SK-N-SH (cell line): ENCODE measurements at places on chromosomes 1 and 21. TPM values are rescaled to one million over a fixed set of nuclear protein-coding genes. Genes with fewer than 3 reads are reported as not detected.

AKR7A3 gene
- 0.38 and 0.54 TPM in 2 replicates for polyA plus RNA-seq

ANKRD35 gene
- 0.05 and 0.08 TPM in 2 replicates for polyA plus RNA-seq

CATSPERE gene
- polyA plus RNA-seq, result 0.30 and 0.54 TPM in 2 replicates

KCNH1 gene
- polyA plus RNA-seq, result 0.08 and 0.26 TPM in 2 replicates

ARHGEF16 gene
- polyA plus RNA-seq, result 0.10 and 0.18 TPM in 2 replicates

LCE1A gene
- polyA plus RNA-seq, result not detected in 2 replicates

HPDL gene
- polyA plus RNA-seq, result 0.19 and 0.25 TPM in 2 replicates

DNA sequence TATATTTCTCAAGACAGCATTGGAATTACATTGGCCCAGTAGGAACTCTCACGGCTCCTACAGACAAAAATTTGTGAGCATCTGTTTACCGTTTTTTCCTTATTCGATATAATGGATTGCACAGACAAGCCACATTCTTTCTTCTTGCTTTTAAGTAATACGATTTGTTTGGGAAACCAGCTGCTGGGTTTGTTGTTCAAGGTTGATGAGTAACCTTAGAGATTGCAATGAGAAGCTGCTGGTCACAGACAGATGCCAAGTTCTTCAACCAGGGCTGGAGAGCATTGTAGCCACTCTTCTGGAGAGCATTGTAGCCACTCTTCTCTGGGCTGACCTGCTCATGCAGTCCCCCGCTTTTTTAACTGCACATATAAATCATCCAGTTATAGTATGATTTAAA is 1.4 kb upstream of the MIA3 start:
- H3K4me3 ChIP-seq, result no peak overlapping the region
- 0 out of 2 replicates have a peak, but pooled peaks cover 5% of the 10 kb centered on the region for H3K4me1 ChIP-seq
- DNase-seq, result no peak
- H3K27ac ChIP-seq, result no peak overlapping the region

- no peaks in the 10 kb centered on the region for H3K36me3 ChIP-seq
- no peaks in the 10 kb centered on the region for H3K27me3 ChIP-seq
- peaks cover 18% of the 10 kb centered on the region for H3K4me1 ChIP-seq
- no peak for DNase-seq
- no peak overlapping the region for H3K4me3 ChIP-seq
Measured at GRCh38 chr1:117814856-117815797, 114.3 kb downstream of the GDAP2 start.

- DNase-seq, result no peak
- H3K27me3 ChIP-seq, result 0 out of 2 replicates have a peak, but pooled peaks cover 4% of the 10 kb centered on the region
- H3K4me1 ChIP-seq, result no peaks in the 10 kb centered on the region
- H3K4me3 ChIP-seq, result no peak overlapping the region
- H3K27ac ChIP-seq, result no peak overlapping the region
Measured at GRCh38 chr21:14312871-14313270, 70.1 kb downstream of the HSPA13 start.

GRCh38 chr1:179310721-179311120 is 17.1 kb downstream of the SOAT1 start:
- H3K27me3 ChIP-seq, result no peaks in the 10 kb centered on the region
- H3K4me1 ChIP-seq, result no peaks in the 10 kb centered on the region

DNA sequence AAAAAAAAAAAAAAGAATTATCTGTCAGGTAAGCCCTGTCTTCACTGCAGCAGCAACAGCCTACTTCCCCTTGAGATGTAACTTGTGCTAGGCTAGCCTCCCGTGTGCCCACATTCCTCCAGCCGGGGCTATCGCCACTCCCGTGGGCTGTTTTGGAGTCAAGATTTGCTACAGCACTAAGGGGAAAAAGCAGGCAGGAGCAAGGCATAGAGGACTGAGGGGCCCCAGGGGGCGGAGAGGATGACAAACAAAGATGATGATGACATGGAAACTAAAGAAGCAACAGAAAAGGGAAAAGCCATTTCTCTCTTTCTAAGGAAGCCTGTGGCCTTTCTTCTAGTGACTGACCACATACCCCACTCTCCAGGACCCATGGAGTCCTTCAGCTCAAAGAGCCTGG is 1.9 kb downstream of the TNFAIP8L2 start:
- peaks cover 40% of the 10 kb centered on the region for H3K36me3 ChIP-seq
- no peak overlapping the region for H3K27ac ChIP-seq
- DNase-seq, result no peak
- no peaks in the 10 kb centered on the region for H3K4me1 ChIP-seq
- H3K4me3 ChIP-seq, result no peak overlapping the region

DNA sequence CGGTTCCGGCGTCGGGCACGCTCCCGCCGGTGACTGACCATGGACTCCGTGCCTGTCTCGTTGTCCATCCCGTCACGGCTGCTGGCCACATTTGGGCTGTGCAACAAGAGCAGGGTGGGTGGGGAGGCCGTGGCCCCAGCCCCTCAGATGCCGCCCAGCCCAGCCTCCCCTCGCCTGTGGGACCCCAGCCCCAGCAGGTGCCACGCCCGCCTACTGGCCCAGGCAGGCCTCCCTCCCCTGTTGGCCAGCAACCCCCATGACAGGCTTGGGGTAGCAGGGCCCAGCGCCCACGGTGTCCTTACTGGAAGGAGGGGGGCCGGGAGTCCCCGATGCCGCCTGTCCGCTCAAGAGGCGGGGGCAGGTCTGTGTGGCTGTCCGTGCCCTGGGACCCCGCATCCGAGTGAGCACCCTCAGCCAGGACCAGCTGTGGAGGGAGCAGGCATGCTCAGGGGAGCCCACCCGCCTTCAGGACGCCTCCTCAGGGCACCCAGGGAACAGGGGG is 7.1 kb downstream of the DVL1 start:
- DNase-seq, result no peak
- H3K4me3 ChIP-seq, result no peak overlapping the region
- peaks cover 15% of the 10 kb centered on the region; the same call in 1 of the 2 replicates for H3K36me3 ChIP-seq
- H3K27me3 ChIP-seq, result no peaks in the 10 kb centered on the region
- H3K27ac ChIP-seq, result no peak overlapping the region
- H3K4me1 ChIP-seq, result no peaks in the 10 kb centered on the region

- no peak overlapping the region for H3K4me3 ChIP-seq
- H3K36me3 ChIP-seq, result peaks cover 6% of the 10 kb centered on the region
- H3K27ac ChIP-seq, result peak overlapping the region; percentile 38; the same call in 1 of the 2 replicates
- H3K27me3 ChIP-seq, result no peaks in the 10 kb centered on the region
- H3K4me1 ChIP-seq, result no peaks in the 10 kb centered on the region; the same call in 1 of the 2 replicates
Measured at GRCh38 chr1:174989536-174990220, 10.1 kb upstream of the CACYBP start.

GRCh38 chr1:42847111-42847595 is 740 bp downstream of the ZNF691 start:
- no peaks in the 10 kb centered on the region for H3K27me3 ChIP-seq
- H3K4me1 ChIP-seq, result no peaks in the 10 kb centered on the region
- H3K4me3 ChIP-seq, result peak overlapping the region; percentile 73
- peaks cover 13% of the 10 kb centered on the region for H3K36me3 ChIP-seq
- H3K27ac ChIP-seq, result no peak overlapping the region
- DNase-seq, result no peak

DNA sequence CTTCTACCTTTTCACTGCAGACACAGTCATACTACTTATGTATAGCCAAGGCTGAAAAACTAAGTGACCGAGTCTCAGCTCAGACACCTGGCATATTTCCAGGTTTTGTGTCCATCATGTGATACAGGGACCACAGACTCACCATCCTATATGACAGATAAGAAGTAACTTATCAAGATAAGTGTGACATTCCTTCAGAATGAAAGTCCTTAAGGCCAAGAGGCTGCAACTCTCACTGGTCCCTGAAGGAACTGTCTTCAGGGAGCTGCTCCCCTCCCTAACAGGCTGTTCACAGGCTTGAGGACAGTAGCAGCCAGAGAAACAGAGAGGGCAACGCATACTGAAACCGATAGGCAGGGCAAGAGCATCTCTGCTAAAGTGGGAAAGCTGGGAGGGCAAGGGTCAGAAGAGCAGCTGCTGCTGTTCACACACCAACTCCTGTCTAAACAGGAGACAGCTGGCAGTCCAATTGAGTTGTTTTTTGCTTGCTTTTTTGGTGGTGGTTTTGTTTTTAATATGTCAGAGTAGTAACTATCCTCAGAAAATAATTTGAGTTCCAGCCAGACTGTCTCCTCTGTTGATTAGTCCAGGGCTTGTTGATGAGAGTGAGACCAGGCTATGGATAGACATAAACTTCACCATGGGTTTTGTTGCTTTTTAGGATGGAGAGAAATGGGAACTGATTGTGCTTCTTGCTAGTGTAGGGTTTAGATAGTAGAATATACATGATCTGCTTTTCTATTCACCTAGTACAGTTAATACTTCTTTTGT is 67.7 kb downstream of the MACF1 start:
- no peak overlapping the region for H3K4me3 ChIP-seq
- H3K4me1 ChIP-seq, result peaks cover 10% of the 10 kb centered on the region
- H3K36me3 ChIP-seq, result peaks cover 9% of the 10 kb centered on the region; the same call in 1 of the 2 replicates
- no peaks in the 10 kb centered on the region for H3K27me3 ChIP-seq
- 0 out of 2 replicates have a peak overlapping the region, but pooled peaks have one; percentile 3 for H3K27ac ChIP-seq

GRCh38 chr1:185208626-185209180 is 51.7 kb downstream of the SWT1 start:
- no peaks in the 10 kb centered on the region for H3K27me3 ChIP-seq
- H3K4me3 ChIP-seq, result no peak overlapping the region
- no peaks in the 10 kb centered on the region; the same call in 1 of the 2 replicates for H3K4me1 ChIP-seq
- no peak for DNase-seq
- no peak overlapping the region for H3K27ac ChIP-seq
- H3K36me3 ChIP-seq, result no peaks in the 10 kb centered on the region

- H3K27ac ChIP-seq, result peak overlapping the region; percentile 97
- H3K36me3 ChIP-seq, result peaks cover 21% of the 10 kb centered on the region
- H3K4me3 ChIP-seq, result peak overlapping the region; percentile 80
Measured at GRCh38 chr1:180501865-180502360, 464 bp downstream of the ACBD6 start.

DNA sequence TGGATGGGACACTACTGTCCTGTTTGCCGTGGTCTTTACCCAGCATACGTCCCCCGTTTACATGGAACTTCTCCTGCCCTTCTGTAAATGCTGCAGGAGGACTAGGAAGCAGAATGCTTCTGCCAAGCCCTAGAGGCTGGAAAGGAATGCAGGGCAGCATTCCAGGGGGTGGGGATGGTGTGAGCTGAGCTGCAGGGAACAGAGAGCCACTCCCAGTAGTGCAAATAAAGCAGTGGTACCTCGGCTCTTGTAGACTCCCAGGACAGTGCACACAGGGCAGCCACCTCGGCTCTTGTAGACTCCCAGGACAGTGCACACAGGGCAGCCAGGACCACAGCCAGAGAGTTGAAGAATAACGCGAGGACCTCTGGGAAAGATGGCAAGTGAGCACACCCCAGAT is 35.4 kb downstream of the PTPRU start:
- no peak overlapping the region for H3K4me3 ChIP-seq
- H3K27me3 ChIP-seq, result no peaks in the 10 kb centered on the region
- H3K4me1 ChIP-seq, result peaks cover 3% of the 10 kb centered on the region; the same call in 1 of the 2 replicates
- no peaks in the 10 kb centered on the region for H3K36me3 ChIP-seq

GRCh38 chr1:159229896-159230295 is 25.2 kb downstream of the ACKR1 start:
- DNase-seq, result no peak
- H3K4me1 ChIP-seq, result peaks cover 13% of the 10 kb centered on the region
- H3K36me3 ChIP-seq, result no peaks in the 10 kb centered on the region
- H3K4me3 ChIP-seq, result no peak overlapping the region
- H3K27me3 ChIP-seq, result no peaks in the 10 kb centered on the region; the same call in 1 of the 2 replicates

GRCh38 chr1:226001963-226002666 is 3.0 kb upstream of the SDE2 start:
- no peaks in the 10 kb centered on the region for H3K36me3 ChIP-seq
- H3K27ac ChIP-seq, result no peak overlapping the region
- H3K4me1 ChIP-seq, result peaks cover 26% of the 10 kb centered on the region

- no peaks in the 10 kb centered on the region for H3K27me3 ChIP-seq
- peak overlapping the region; percentile 68; the same call in 1 of the 2 replicates for H3K27ac ChIP-seq
- DNase-seq, result no peak
- H3K36me3 ChIP-seq, result no peaks in the 10 kb centered on the region
- no peak overlapping the region for H3K4me3 ChIP-seq
- peaks cover 7% of the 10 kb centered on the region for H3K4me1 ChIP-seq
Measured at GRCh38 chr1:57468641-57469523, 45.0 kb upstream of the DAB1 start.

DNA sequence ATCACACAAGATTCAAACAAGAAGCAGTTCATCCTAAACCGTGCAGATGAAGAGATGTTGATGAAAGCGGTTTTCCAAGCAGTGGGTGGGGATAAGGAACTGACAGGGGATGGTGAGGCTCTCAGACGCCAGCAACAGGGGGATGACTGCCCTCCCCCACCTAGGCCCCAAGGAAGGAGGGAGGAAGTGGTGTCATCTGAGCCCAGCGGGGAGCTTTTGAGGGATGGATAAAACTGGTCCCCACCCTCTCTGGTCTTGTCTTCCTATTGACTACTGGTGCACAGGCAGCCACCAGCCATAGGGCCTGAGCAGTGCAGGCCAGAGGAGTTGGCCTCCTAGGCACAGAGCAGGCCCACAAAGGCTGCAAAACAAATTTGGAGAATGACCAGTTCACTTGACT is 175.5 kb downstream of the HUNK start:
- DNase-seq, result no peak
- no peak overlapping the region for H3K27ac ChIP-seq
- no peaks in the 10 kb centered on the region for H3K4me1 ChIP-seq
- no peaks in the 10 kb centered on the region for H3K27me3 ChIP-seq
- no peak overlapping the region for H3K4me3 ChIP-seq
- H3K36me3 ChIP-seq, result no peaks in the 10 kb centered on the region

GRCh38 chr1:59071876-59072582 is 224.9 kb upstream of the FGGY start:
- no peaks in the 10 kb centered on the region for H3K36me3 ChIP-seq
- DNase-seq, result no peak
- no peaks in the 10 kb centered on the region for H3K27me3 ChIP-seq
- no peak overlapping the region for H3K4me3 ChIP-seq
- H3K27ac ChIP-seq, result no peak overlapping the region

- DNase-seq, result no peak
- peaks cover 10% of the 10 kb centered on the region; the same call in 1 of the 2 replicates for H3K4me1 ChIP-seq
- peaks cover 17% of the 10 kb centered on the region; the same call in 1 of the 2 replicates for H3K27me3 ChIP-seq
- no peak overlapping the region for H3K27ac ChIP-seq
- no peaks in the 10 kb centered on the region for H3K36me3 ChIP-seq
- H3K4me3 ChIP-seq, result no peak overlapping the region
Measured at GRCh38 chr1:204709960-204710912, 24.7 kb upstream of the LRRN2 start.

- H3K27ac ChIP-seq, result 0 out of 2 replicates have a peak overlapping the region, but pooled peaks have one; percentile 11
- no peaks in the 10 kb centered on the region for H3K27me3 ChIP-seq
- DNase-seq, result no peak
- no peak overlapping the region for H3K4me3 ChIP-seq
- no peaks in the 10 kb centered on the region for H3K36me3 ChIP-seq
Measured at GRCh38 chr1:219713981-219714381, 101.1 kb upstream of the ZC3H11B start.
